ENCODE measurements at places on chromosomes 5 and 9.
A peak's percentile ranks its signal among the peaks of the same experiment; 100 is the strongest.

GRCh38 chr9:92649007-92649406 lies 20.9 kb downstream of the IPPK start:
- no peak for DNase-seq

GRCh38 chr5:16842896-16843295 lies 93.2 kb downstream of the MYO10 start:
- peak; percentile 72 for DNase-seq

DNA sequence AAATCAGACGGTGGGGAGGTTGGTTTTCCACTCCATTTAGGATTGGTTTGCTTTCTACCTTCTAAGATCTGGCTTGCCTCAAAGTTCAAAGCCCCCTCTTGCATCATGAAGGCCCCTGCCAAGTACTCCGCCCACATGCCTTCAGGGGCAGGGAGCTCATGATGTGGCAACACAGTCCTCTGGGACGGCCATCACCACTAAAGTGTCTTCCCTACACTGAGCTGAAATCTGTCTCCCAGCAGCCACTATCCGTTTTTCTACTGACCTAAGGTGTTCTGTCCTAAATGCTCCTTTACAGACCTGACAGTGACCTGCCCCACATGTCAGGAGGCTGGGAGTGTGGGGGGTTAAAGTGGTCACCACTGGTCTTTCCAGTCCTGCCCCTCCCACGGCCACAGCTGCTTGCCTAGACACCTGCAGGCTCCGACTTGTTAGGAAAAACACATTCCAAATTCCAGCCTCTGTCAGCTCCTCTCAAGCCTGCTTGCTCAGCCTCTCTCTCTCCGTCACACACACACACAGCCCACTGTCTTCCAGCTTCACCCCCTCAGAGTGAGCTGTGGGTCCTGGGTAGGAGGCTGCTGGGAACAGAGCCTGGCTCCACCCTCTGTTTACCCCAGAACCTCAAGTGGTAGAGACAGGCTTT lies 44.9 kb downstream of the SHB start:
- peak; percentile 53 for DNase-seq

DNA sequence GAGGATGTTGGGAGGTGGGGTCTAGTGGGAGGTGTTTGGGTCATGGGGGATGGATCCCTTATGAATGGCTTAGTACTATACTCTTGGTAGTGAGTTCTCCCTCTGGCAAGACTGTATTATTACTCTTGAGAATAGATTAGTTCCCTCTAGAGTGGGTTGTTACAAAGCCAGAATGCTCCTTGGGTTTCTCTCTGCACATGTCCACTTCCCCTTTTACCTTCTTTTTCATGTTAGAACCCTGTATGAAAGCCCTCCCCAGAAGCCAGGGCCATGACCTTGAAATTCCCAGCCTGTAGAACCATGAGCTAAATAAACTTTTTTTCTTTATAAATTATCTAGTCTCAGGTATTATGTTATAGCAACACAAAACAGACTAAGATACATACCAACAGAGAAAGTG lies 31.1 kb downstream of the SLC24A2 start:
- no peak for DNase-seq

DNA sequence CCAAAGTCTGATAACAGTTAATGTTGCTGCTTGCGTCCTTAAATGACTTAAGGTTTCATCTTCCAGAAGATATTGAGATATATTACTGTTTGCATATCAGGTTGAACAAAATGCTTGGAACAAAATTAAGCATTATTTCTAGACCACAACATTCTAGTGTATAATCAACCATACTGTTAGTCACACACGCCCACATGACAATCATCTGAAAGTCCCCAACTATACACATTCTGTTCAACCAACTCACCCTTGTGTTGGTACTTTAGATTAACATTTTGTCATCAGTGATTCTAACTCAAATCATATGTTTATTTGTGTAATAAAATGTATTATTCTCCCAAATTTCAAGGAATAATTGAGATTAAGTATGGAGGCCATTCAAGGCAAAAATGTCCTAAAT lies 47.3 kb downstream of the LURAP1L start:
- no peak for DNase-seq

GRCh38 chr9:125749951-125750626 lies 2.9 kb downstream of the PBX3 start:
- DNase-seq, result no peak

DNA sequence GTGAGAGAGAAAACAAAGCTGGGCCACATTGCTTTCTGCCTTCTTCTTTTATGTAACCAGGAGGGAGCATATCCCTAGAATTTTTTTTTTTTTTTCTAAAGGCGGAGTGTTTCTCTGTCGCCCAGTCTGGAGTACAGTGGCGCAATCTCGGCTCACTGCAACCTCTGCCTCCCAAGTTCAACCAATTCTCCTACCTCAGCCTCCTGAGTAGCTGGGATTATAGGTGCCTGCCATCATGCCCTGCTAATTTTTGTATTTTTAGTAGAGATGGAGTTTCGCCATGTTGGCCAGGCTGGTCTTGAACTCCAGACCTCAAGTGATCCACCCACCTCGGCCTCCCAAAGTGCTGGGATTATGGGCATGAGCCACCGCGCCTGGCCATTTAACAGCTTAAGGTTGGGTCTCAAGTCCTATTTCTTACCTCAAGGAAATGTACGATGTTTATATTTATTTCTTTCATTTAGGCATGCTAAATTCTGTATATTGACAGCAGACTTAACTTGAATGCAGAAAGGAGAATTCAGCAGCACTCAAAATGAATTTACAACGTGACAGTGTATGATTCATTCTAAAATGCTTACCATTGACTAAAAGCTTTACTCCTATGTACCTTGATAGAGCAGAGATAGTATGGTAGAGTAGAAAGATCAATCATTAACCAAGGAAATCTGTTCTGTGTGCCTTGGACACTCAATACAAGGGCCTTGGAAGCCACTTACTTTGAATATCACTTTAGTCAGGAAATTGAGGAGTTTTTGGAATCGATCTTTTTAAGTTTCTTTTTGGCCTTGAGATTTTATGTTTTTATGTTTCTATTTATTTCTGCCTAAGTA lies 100.9 kb downstream of the F2RL2 start:
- DNase-seq, result no peak

DNA sequence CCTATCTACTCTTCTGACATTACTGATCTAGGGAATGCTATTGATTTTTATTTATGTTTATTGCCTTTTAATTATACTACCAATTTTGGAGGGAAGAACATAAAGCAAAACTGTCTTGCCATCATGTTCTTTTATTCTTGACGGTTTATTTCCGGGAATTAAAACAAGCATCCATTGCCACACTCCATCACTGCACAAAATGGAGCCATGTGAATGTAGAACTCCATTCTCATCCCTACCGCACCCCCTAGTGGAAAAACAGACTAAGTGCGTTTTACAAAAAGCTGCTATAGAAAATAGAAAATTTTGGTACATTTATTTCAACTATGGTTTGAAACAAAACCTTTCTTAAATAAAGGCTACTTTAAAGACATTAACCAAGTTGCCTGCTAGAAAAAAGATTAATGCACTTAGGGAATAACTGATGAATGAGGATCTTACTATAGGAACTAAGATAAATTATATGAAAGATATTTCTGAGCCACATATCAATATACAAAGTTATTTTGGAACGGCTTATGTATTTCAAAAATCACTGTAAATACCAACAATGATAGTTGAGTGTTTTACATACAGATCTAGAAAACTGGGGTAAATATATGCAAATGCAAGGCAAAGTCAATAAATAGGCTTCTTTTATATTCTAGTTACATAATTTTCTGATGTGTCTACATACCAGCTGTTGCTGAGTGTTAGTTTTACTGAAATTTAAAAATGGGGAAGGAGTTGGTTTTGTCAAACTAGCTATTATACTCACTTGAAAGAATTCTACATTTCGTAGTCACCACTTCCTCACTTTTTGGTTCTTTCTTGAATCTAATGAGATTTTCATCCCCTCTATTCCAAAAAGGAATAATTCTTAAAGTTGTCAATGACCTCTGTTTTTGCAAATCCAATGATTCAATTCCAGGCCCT lies 26.5 kb downstream of the OXCT1 start:
- peak; percentile 61 for DNase-seq

DNA sequence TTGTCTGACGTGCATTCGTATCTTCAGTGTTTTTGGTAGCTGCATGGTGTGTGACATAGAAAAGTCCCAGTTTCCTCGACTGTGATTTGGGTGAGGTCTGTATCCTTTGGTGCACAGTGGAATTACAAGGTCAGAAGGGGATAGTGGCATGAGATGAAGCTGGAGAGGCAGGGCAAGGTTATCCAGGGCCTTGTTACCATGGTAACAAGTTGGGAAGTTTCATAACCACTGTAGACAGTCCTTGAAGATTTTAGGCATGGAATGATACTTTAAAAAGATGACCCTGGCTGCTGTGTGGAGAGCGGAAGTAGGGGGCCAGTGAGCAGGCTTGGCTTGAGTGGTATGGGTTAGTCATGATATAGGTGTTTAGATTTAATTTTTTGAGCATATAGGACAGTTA lies 11.9 kb downstream of the EHMT1 start:
- no peak for DNase-seq

- no peak for DNase-seq
These were observed 82.3 kb upstream of the SIMC1 start for GRCh38 chr5:176155922-176156359.

DNA sequence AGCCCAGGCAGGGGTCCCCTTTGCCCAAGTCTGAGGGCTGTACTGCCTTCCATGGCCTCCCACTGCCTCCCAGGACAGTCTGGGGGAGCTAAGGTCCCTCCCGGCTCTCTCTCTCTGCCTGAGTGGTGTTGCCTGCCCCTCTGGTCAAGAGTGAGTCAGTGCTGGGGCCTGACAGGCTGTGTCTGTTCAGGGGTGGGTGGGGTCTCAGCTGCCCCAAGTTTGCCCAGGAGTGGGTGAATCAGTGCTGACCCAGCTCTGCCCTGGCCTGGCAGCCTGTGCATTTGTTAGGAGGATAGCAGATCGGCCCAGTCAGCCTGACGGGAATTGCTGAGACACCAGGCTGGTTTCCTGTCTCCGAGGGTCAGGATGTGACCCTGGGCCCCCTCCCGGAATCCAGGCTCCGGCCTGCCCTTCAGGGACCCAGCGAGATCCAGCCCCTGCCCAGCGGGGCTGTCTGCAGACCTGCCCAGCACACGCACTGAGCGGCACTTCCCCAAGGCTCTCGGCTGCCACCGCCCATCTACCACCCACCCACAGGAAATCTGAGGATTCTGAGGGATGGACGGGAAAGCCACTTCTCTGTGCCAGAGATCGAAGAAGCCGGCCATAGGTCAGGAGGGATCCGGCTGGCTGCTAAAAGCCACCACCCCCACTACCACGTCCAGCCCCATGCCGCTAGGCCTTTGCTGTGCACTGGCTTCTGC lies 15.9 kb downstream of the ENG start:
- DNase-seq, result peak; percentile 51

DNA sequence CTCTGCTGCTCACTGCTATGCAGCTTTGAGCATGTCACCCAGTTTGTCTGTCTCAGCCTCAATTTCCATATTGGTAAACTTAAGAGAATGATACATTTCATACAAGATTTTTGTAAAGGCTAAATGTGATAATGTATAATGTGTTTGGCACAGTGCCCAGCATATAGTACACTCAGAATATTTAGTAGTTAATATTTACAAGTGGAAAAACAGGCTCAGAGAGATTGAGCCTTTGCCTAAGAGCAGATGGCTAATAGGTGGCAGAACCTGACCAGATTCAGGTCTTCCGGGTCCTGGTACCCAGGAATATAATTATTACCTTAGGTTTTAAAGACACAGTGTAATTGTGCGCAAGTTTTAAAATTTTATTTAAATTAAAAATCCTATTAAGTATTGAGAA lies 46.8 kb upstream of the KIAA1958 start:
- DNase-seq, result no peak

- peak; percentile 23 for DNase-seq
These were observed 9.7 kb downstream of the RASA1 start for GRCh38 chr5:87277279-87277835.

DNA sequence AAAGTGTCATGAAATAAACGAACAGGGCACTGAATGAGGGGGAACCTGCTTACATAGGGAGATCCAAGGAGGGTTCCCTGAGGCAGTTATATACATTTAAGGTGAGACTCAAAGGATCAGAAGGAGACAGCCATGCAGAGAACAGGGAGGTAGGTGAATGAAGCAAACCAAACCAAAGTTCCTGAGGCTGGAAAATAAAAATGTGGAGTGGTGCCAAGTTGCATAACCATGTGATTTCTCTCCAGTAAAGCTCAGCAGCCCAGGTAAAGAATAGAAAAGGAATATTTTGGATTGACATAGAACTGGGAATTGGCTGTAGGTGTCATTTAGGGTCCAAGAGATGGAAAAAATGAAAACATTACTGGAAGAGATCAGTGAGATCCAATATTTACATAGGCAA lies 110.7 kb downstream of the CAAP1 start:
- DNase-seq, result no peak

DNA sequence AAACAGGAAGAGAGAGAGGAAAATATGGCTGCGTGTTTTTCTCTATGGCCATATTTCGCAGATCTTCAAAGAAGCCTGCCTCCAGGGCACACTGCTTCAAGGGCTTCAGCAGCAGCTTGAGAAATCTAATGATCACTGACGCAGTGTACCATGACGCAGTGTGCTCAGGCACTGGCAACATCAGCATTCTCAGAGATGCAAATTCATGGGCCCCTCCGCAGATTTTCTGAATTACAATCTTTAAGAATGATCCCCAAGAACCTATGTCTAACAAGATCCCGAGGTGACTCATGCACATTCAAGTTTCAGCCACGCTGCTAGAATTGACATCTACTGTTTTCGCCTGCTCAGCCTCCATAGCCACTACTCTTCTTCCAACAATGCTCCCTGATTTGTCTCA lies 143.9 kb upstream of the ZNF366 start:
- no peak for DNase-seq

All from fibroblast of skin of abdomen (primary cell).